Stimulated activated CD8-positive, alpha-beta memory T cell treated with anti-CD3 and anti-CD28 coated beads, Interleukin-2, amount 100 ng/mL, for 48 hours (primary cell): ENCODE measurements at places on chromosomes 5 and 9.

DNA sequence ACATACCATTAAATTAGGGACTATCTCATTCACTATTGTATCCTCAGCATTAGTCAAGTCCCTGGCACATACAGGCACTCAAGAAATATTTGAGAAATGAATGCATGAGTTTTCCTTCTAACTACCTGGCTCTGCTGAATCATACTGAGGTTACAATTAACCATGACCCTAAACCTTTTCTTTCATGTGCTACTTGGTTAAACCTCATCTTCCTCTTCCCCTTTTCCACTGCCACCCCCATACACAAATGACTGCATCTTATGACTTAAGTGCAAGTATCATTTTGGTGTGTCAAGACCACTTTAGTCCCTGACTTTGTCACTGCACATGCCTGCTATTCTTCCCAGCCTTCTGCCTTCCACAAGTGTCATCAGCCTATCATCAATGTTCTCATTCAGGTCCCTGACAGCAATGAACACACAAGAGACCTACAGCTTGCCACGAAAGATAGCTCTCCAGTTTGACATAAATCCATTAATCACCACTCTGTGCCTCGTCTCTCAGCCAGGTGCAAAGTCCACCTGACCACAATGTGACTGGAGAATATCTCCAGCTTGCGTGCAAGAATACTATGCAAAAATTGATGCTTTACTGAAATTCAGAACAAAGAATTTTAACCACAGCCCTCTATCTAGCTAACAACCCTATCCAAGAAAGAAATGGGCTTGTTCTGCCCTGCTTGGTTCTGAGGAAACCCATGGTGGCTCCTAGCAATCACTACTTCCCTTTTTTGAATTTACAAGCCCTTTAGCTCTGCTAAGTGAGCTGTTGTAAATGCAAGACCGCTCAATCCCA is 74.5 kb downstream of the MAPKAP1 start:
- DNase-seq, result peak; percentile 25

DNA sequence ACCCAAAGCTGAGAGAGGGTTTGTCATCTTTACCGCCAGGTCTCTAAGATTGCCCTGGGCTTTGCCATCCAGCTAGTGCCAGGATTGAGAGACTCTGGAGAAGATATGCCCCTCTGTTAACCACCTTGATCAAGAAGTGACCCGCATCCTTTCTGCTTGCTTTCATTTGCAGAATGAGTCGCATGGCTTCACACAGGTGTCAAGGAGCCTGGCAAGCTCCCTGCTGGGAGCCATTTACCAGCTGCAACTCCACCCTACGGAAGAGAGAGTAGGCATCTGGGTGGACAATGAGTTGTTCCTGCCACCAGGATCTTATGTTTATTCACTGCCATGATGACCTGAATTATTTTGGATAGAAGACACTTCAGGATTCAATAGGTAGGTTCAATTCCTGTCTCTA is 43.0 kb downstream of the HSD17B3 start:
- DNase-seq, result no peak

DNA sequence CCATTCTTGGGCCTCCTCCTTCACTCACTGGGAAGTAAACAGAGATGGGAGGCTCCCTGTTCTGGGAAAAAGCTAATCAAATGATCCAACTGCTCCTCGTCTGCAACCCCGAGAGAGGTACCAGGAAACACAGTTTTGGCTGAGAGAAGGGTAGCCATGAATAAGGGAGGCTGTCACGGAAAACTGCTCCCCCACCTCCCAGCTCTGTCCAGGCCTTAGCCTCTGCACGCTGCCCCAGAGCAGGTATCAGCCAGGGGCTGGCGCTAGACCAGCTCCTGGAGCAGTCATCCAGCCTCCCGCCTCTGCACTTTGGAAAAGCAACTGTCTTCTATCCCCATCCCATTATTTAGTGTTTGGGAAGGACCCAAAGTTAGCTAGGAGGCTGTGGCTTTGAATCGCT is 266.1 kb downstream of the NDUFS4 start:
- DNase-seq, result no peak

DNA sequence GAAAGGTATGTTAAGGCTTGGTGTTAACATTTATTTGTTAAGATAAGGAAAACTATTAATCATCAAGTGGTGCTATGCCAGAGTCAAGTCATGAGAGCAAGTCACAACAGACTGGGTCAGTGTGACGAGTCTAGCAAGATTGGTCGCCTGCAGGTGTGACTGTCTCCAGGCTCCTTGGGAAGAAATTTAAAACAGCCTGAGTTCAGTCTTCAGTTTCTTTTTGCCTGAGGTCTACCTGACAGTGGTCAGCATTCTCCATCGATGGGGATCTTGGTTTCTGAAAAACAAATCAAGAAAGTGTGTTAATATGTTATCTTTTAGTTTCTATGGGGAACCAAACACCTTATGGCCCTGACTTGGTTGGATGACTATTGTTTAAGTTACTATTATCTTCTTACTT is 56.3 kb downstream of the CETN3 start:
- no peak for DNase-seq

GRCh38 chr9:88189371-88189770 is 51.1 kb upstream of the SPATA31C2 start:
- no peak for DNase-seq

DNA sequence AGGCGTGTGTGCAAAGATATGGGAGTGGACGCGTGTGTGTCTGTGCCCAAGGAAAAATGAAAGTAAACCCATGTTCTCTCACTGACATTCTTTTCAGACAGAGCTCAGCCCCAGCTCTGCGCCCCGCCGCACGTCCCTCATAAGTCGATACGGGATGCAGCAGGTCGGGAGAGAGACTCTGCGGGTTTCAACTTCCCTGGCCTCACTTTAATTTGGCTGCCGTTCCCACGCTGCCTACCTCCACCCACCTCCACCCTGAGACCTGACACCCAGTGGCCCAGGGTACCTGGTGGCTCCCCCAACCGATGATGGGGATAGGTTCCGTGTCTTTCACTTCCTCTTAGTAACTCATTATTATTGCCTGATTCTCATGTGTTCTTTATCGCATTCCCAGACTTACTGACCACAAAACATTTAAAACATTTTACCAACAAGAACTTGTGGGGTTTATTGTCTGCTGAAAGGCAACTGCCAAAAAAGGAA is 19.4 kb downstream of the LHX2 start:
- no peak for DNase-seq

GRCh38 chr9:101664453-101664852 is 69.7 kb upstream of the PPP3R2 start:
- no peak for DNase-seq

DNA sequence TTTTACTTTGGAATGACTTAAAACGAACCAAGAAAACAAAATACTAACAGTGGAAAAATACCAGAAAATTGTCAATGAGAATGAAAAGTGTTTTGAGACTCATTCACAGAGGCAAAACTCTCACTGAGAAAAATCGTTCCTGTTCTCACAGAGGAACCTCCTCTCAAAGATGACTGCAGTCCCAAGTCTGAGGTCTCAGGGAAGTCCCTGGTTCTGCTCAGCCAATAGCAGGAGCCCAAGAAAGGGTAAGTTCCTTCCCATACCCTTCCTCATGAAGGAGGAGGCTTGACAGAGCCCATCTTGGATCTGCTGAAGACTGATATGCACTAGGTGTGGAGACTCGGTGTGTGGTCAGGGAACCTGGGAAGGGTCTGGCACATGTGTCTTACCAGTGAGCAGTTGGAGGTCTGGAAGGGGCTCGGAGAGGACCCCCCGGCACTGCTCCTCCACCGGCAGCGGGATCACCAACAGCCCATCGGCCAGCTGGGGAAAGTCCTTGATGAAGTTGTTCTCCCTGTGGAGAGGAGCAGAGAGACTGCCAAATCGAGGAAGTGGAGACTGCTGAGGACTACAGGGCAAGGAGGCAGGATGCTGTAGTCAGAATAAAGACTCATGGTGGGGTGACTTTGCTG is 46.0 kb downstream of the TRIM32 start:
- no peak for DNase-seq

DNA sequence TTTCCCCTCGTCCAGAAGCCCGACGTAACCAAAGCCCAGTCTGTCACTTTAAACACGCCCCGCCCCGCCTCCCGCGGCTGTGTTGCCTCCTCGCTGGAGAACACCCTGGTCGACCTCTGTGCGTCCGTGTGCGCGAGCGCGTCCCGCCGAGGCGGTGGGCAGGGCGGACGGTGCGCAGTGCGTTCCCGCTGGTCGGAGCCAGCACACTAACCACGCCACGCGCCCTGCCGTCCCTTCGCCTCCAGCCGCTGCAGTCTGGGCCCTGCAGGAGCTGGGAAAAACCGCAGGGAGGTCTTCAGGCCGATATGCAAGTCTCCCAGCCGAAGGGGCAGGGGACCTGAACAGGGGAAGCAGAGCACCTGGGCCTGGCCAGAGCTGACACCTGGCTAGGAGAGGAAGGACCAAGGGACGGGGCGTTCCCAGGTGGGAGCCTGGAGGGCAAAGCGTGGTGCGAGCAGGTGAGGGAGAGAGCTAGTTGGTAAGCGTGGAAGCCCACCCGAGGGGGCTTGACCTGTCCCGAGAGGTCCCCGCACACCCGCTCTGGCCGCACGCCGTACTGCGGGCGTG is 1.3 kb upstream of the PHPT1 start:
- DNase-seq, result peak; percentile 80
